ENCODE measurements at places on chromosomes 1 and 21.

DNA sequence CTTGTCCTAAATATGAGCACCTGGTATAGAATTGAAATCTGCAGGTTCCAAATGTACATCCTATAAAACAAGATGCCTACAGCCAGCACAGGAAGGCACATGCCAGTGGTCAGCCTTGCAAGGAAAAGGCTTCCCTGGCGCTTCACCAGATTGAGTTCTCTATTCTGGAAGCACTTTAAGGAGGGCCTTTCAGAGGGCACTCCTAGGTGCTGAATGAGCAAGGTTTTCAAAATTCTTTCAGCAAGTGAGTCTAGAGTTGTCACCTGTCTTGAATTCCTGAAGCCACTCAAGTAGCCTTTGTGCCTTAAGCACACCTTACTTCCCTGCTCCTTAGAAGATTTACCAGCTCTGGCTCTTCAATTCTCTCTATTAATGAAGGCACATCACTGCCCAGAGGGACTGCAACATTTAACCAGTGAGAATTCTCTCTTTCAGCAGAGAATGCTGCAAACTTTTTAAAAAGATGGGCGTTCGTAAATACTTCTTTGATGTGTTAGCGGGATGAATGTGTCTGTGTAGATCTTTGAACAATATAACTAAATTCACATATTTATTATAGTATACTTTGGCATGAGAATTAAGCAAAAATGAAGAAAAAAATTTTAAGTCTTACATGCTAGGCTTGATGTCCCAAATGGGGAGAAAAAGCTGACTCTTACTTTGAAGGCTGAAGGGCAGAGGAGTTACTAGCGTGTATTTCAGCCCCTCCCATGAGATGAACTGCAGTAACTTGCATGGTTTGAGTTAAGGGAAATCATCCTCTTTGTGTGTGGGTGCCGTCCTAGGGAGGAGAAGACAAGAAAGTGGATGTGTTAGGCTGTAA, 162.0 kb downstream of the NTPCR start:
- DNase-seq = no peak

- DNase-seq = no peak
Measured at GRCh38 chr1:181784039-181784683, 277.4 kb downstream of the ZNF648 start.

- DNase-seq = no peak
Measured at GRCh38 chr1:207944571-207944970, 33.6 kb upstream of the CD34 start.

DNA sequence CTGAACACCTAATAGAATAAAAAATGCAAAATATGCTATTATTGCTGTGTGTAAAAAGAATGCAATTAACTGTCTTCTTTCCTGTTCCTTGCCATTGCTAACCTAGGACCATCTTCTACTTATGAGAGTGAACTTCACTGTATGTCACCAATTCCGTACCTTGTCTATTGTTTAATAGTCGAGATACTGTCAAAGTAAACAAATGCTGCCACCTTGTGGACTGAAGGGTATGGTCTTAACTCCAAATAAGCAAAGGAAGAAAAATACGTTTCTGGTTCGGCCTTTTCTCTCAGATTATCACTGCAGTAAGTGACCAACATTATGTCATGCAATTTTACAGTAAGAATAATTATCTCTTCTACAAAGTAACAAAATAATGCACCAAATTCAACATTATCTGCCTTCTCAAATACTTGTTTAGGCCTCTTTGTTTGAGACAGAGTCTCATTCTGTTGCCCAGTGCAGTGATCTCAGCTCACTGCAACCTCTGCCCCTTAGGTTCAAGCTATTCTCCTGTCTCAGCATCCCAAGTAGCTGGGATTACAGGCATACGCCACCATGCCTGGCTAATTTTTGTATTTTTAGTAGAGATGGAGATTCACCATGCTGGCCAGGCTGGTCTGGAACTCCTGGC, 133.4 kb downstream of the COP1 start:
- DNase-seq = no peak

DNA sequence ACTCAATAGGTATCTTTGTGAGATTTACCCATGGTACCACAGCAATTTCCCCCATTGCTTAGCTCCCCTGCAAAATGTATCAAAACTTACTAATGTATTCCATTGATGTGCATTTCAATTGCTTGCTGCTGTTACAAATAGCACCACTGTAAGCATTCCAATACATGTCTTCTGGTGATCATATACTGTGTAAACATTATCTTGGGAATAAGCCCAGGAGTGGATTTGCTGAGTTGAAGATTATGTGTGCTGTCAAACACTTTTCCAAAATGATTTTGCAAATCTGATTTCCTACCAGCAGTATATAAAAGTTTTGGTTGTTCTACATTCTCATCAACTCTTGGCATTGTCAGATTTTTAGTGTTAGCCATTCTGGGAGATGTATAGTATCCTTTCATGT, 141.0 kb upstream of the KCTD3 start:
- no peak for DNase-seq

DNA sequence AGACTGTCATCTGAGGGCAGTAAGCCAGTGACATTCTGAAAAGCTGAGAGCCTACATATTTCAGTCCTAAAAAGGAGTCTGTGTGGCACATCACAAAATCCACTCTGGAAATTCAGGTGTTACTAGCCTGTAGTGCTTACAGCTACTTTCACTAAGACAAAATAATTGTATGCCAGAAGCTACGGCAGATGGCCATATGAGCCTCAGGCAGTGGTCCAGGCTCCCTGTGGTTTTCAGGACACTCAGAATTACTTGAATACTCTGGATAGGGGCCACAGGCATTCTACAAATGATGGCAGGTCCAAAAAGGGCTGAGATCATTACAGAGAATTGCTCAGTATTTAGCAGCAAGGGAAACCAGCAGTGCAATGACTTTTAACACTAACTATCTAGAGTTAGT, 527.1 kb downstream of the MRPL39 start:
- no peak for DNase-seq

DNA sequence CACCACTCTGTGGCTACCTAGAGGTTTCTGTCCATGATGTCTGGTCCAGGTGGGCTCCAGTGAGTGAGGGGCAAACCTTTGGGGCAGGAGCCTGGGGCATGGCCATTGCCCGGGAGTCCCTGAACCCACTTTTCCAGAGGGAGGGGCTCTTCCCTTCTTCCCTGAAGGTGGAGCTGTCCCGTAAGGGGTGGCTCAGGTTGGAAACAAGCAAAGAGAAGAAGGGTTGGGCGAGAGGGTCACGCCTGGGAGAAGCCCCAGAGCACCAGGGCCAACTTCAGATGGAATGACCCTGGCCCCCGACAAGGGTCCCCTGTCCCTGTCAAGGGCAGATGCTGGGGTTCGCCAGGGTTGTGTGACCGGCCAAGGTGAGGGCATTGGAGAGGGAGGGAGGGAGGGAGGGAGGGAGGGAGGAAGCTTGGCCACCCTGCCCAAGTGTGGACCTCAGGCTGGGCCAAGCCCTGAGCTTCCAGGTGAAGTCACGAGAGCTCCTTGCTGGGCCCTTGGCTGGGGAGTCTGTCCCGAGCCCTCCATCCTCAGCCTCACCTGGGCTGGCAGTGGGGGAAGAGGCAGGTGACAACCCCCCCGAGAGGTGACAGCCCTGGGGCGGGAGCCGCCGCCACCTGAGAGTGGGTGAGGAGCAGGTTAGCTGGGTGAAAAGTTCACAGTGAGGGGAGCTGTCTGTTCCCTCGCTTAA, 69.6 kb downstream of the DHRS3 start:
- DNase-seq = no peak

GRCh38 chr1:150568594-150568966, 10.8 kb downstream of the MCL1 start:
- DNase-seq = no peak
